ENCODE measurements at places on chromosomes 11 and 22. TPM values are rescaled to one million over a fixed set of nuclear protein-coding genes. Genes with fewer than 3 reads are reported as not detected.

- DNase-seq = no peak
Observed at GRCh38 chr22:48053973-48054372, 1291.5 kb downstream of the TBC1D22A start.

- DNase-seq = no peak
Observed at GRCh38 chr11:24833573-24833972, 336.7 kb downstream of the LUZP2 start.

DNA sequence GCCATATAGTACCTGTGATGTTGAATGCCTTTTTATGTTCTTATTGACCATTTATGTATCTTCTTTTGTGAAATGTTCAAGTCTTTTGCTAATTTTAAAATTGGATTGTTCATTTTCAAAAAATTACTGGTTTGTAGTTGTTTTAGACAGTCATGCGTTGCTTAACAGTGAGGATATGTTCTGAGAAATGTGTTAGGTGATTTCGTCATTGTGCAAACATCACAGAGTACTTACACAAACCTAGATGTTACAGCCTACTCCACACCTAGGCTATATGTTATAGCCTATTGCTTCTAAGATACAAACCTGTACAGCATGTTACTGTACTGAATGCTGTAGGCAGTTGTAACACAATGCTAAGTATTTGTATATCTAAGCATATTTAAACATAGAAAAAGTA, 32.5 kb downstream of the PDE3B start:
- no peak for DNase-seq

GRCh38 chr11:134252346-134253187, 585 bp downstream of the THYN1 start:
- no peak for DNase-seq

The MCHR1 gene
- polyA plus RNA-seq = 0.94 TPM
